A549 treated with Mapracorat at 1 μM for 4 hours (cell line): ENCODE measurements at places on chromosomes 16 and 17. TPM values are rescaled to one million over a fixed set of nuclear protein-coding genes. Genes with fewer than 3 reads are reported as not detected.

The CTRL gene
- total RNA-seq: 1.3 to 1.9 TPM (median 1.4 TPM) in 5 replicates

The HBA1 gene
- total RNA-seq: 0.87 to 2.8 TPM (median 1.5 TPM) in 4 of 5 replicates, not detected in the other

The CLEC18B gene
- 0.07 to 0.38 TPM (median 0.35 TPM) in 5 replicates for total RNA-seq

The MYL11 gene
- 0.65 to 0.88 TPM in 2 of 5 replicates, not detected in the others for total RNA-seq

The KRT17 gene
- total RNA-seq: 0.66 to 1.0 TPM (median 0.83 TPM) in 5 replicates

The PDIA2 gene
- total RNA-seq: 0.11 to 0.65 TPM (median 0.42 TPM) in 5 replicates

The AGRP gene
- total RNA-seq: not detected in 5 replicates

The PCGF2 gene
- total RNA-seq: 35.7 to 63.3 TPM (median 58.9 TPM) in 5 replicates

The MRPS7 gene
- 146 to 184 TPM (median 176 TPM) in 5 replicates for total RNA-seq
